Activated CD4-positive, alpha-beta memory T cell treated with anti-CD3 and anti-CD28 coated beads, Interleukin-2, amount 10 ng/mL, durations not matched to agents 7 days and 5 days (primary cell): ENCODE measurements at places on chromosomes 5 and 9. TPM values are rescaled to one million over a fixed set of nuclear protein-coding genes. Genes with fewer than 3 reads are reported as not detected.

- H3K4me1 ChIP-seq, result no peaks in the 10 kb centered on the region
- no peak overlapping the region for H3K4me3 ChIP-seq
- no peaks in the 10 kb centered on the region for H3K27me3 ChIP-seq
- no peaks in the 10 kb centered on the region for H3K36me3 ChIP-seq
- H3K27ac ChIP-seq, result no peak overlapping the region
Measured at GRCh38 chr9:117083559-117083958, 331.3 kb downstream of the ASTN2 start.

Gene PTTG1
- 226 TPM for total RNA-seq

GRCh38 chr5:33563983-33564908, 123.5 kb downstream of the TARS1 start:
- H3K27me3 ChIP-seq, result no peaks in the 10 kb centered on the region
- H3K27ac ChIP-seq, result no peak overlapping the region
- no peaks in the 10 kb centered on the region for H3K36me3 ChIP-seq
- no peak overlapping the region for H3K4me3 ChIP-seq
- no peak for DNase-seq

DNA sequence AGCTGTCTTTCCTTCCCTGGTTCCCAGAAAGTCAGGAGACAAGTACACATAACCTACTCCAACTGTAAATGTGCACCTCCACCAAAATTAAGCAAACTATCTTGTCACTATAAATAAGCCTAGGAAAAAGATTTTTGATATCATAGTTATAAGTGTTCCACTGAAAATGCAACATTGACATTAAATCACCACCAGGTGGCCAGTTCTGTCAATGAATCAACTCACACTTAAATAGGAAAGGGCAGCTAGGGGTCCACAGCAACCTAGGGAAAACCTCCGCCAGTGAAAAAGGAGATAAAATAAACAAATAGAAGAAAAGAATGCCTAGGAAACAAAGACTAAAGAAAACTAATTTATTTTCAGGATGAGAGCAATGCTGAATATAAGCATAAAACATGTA, 243.0 kb upstream of the PTPRD start:
- H3K4me1 ChIP-seq, result no peaks in the 10 kb centered on the region
- no peak for DNase-seq
- H3K27ac ChIP-seq, result no peak overlapping the region
- H3K27me3 ChIP-seq, result no peaks in the 10 kb centered on the region
- H3K36me3 ChIP-seq, result no peaks in the 10 kb centered on the region

Gene SGCD
- not detected for total RNA-seq

DNA sequence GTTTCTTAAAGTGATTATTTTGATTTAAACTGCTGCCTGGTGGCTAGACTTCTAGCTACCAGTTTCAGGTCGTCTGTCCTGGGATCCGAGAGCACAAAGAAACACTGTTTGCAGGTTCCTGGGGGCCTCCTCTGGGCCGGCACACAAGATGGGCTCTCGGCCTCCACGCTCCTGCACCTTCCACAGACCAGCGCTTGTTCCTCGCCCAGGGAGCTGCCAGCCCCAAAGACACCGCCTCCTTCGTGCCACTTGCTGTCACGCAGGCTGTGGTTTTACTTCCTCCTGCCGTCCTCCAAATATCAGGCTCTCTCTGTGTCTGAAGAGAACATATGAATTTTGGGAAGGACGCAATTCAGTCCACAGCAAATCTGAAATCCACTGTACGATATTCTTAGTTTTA, 105.8 kb downstream of the ROR2 start:
- no peak for DNase-seq
- no peak overlapping the region for H3K27ac ChIP-seq
- H3K4me1 ChIP-seq, result peaks cover 31% of the 10 kb centered on the region
- H3K4me3 ChIP-seq, result no peak overlapping the region

Gene SHISAL2B
- total RNA-seq, result not detected

DNA sequence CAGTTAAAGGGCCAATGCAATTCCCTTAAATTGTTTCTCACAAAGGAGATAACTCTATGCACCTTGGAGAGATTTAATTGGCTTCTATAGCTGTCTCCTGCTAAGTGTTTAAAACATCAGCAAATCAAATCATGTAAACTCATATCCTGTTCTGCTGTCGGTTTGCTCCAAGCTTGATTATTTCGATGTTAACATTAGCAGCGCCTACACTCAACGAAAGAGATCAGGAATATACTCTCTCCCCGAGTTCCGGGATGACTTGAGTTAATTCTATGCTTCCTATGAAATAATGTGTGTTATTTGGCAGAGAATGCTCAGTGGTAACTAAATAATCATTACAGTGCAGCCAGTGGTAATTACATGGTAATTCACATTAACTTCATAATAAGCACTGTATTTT, 338.6 kb downstream of the EBF1 start:
- H3K4me1 ChIP-seq, result no peaks in the 10 kb centered on the region
- no peaks in the 10 kb centered on the region for H3K36me3 ChIP-seq
- no peak for DNase-seq
- no peak overlapping the region for H3K4me3 ChIP-seq
- H3K27ac ChIP-seq, result no peak overlapping the region

Gene IFNB1
- total RNA-seq, result 0.35 TPM

GRCh38 chr9:103474156-103474555, 479.0 kb downstream of the CYLC2 start:
- no peaks in the 10 kb centered on the region for H3K27me3 ChIP-seq
- no peak for DNase-seq

Gene DMRT3
- not detected for total RNA-seq

Gene CCDC69
- 64.2 TPM for total RNA-seq

- peaks cover 4% of the 10 kb centered on the region for H3K36me3 ChIP-seq
- no peak overlapping the region for H3K27ac ChIP-seq
- DNase-seq, result no peak
- no peak overlapping the region for H3K4me3 ChIP-seq
Measured at GRCh38 chr5:179454356-179454755, 96.0 kb upstream of the RUFY1 start.

- H3K27ac ChIP-seq, result no peak overlapping the region
- no peaks in the 10 kb centered on the region for H3K27me3 ChIP-seq
- no peak for DNase-seq
- H3K36me3 ChIP-seq, result peaks cover 76% of the 10 kb centered on the region
Measured at GRCh38 chr9:71681708-71682272, 86.5 kb downstream of the CEMIP2 start.

DNA sequence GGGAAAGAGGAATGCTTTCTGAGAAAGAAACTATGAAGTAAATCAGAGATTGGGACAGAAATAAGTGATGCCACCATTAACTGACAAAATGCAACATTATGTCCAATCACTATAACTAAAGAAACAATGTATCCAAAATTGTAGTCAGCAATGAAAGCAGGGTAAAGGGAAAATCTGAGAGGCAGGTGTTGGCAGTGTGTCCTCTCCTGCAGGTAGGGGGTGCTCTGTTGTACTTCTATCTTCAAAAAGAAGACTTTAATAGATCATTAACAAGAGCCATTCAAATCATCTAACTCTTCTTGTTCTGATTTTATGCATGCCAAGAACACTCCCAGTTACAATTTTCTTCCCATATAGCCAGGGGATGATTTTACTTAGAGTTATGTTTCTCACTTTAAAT, 1275.7 kb downstream of the PTPRD start:
- H3K27me3 ChIP-seq, result no peaks in the 10 kb centered on the region
- no peak overlapping the region for H3K27ac ChIP-seq
- no peaks in the 10 kb centered on the region for H3K4me1 ChIP-seq
- no peaks in the 10 kb centered on the region for H3K36me3 ChIP-seq
- DNase-seq, result no peak
